ENCODE measurements at places on chromosomes 1 and 21.

DNA sequence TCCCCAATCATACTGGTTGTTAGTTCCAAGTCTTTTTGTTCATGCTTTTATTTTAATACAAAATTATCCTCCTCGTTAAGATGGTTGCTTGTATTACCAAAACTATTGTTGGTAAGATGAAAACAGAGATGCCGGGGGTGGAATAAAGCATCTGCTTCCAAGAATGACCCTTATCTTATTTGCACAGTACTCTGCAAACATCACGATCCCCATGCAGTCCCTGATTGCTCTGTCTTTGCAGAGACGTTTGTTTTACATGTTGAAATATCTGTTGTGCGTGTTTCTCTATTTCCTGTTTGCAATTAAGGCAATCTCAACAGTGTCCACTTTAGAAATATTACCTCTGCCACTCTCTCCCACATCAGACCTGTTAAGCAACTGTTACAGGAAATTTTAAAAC is 141.3 kb upstream of the NCAM2 start:
- DNase-seq: peak; percentile 87

DNA sequence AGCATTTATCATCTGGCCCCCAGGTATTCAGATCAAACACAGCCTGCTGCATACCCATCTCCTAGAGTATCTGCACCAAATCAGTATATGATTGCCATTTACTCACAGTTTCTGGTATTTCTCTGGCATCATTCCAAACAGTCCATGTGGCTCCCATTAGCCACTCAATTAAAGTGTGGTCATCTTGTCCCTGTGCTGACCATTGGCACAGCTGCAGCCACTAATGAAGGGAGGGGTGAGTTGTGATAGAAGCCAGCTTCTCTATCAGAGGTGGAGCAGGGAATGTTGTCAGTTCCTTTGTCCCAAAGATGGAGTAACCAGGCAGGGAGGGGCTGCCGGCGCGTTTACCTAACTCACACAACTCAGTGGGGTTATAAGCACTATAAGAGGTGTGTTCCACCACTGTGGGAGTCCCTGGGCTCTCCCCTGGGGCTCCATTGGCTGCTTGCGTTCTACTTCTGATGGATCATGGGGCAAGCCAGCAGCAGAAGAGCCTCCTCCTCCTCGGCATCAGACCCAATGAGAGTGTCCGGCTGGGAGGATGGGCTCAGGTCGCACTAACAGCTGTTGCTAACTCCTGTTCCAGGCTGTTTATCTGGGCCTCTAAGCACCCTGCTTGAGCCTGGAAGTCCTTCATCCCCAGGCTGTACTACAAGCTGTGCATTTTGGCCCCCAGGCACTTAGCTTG is 108.6 kb downstream of the GDAP2 start:
- no peak for DNase-seq

DNA sequence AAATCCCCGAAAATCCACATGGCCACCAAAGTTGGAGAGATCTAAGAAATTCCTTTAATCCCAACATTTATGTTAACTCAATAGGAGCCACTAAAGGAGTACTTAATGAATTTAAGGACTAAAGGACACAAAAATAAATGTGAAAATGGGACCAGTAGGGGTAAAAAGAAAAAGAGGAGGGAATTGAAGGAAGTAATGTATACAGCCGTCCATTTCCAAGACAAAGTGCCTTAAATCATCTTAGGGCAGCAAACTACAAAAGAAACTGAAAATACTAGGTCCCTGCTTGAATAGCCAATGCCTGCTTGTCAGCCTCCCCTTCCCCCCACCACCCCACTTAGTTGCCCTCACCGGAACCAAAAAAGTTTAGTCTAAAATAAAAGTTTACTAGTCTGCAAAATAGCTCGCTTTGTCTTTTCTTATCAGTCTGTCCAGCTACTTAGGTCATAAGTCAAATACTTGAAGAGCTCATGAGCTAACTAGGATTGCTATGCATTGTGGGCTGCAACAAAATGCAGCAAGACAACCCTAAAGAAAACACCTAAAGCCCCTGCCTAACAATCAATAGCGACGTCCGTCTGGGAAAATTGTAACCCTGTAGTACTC is 66.3 kb upstream of the TLR5 start:
- DNase-seq: no peak

DNA sequence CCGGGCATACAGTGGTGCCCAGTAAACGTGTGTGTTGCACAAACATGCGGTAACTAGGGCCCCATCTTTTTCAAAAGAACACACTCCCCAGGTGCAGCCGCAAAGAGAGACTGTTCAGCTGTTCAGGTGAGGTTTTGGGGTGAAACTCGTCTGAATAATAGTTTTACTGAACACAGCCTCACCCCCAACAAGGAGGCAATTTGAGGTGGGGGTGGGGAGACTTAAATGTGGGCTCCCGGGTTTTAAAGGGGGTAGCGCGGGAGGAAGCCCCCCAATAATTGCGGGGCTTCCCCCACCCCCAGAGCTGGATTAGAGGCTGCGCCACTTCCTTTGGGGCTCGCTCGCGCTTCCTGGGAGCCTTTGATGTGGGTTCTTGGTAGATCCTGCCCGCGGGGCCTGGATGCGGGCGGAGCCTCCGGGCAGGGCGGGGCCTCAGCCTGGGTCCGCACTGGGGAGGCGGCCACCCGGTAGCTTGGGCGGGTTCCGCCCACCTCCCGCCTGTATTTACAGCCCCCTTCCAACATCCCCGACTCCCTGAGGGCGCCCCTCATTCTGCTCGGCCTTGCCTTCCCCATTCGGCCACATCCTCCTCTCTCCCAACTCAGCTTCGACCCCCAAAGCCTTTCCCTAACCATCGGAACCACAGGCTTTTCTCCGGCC is 6.4 kb upstream of the EPHA2 start:
- no peak for DNase-seq

DNA sequence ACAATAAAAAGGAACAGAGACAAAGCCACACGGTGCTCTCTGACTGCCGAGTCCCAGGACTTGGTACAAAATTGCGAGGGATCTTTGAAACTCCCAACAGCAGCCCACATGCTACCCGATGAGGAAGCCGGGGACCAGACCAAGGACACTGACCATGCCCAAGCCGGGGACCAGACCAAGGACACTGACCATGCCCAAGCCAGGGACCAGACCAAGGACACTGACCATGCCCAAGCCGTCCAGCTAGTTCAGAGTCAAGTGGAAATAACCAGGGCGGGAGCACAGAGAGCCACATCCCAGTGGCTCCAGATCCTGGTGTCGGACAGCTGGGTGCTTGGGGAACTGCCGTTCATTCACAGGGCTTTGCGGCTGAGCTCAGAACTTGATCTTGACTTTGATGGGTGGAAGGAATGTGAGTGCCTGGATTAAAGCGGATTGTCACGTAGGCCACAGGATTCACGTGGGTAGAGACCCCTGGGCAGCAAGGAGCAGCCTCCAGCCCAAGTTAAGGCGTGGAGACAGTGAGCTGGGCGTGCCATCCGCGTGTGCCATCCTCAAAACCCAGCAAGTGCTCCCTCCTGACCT is 16.5 kb upstream of the TRAPPC10 start:
- DNase-seq: no peak

- DNase-seq: no peak
Observed at GRCh38 chr1:219927956-219928790, at the start of gene SLC30A10. TSS of gene SLC30A10 (minus strand) at chr1:219928557. CDS start at chr1:219928440, 117 bp downstream.

GRCh38 chr1:40562185-40562584 is 30.7 kb downstream of the ZNF684 start:
- DNase-seq: no peak
